Stimulated activated CD8-positive, alpha-beta memory T cell treated with anti-CD3 and anti-CD28 coated beads, Interleukin-4, amount 100 ng/mL, for 1 hour (primary cell): ENCODE measurements at places on chromosomes 3 and 15.

DNA sequence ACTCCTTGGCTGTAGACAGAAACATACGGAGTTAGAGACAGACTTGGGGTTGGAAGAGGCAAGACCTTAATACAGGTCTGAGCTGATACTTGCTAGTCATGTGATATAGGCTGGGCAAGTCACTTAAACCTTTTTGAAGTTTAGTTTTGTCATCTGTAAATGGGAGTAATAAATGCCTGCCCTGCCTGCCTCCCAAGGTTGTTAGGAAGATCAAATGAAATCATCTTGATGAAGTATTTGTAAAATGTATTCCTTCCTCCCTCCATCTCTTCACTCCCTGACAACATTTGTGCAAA lies 2.9 kb downstream of the PXK start:
- no peak for DNase-seq

DNA sequence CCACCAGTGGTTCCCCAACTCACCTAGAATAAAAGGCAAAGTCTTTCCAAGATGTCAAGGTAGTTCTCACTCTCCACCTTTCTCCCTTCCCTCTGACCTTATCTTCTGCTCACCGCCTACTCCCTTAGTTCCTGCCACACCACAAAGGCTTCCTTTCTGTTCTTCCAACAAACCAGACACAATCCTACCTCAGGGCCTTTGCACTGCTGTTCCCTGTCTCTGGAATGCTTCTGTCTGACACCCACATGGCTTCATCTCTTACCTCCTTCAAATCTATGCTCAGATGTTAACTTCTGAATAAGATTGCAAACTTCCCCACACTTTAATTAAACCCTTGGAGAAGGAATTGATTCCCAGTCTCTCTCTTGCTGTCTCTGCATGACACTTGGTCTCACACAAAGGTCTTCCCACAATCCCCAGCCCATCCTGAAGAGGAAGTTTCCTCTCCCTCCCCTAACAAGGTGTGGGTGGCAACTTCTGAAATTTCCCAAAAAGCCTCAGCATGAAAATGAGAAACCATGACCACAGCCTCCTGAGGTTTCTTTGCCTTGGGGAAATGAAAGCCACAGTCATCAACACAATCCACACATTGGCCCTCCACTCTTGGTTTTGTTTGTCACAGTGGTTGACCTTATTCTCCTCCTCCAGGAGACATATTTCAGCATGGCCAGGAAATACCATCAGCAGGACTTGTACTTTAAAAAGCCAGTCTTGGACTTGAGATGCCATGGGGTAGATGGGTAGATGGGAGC lies 3.0 kb upstream of the RYK start:
- no peak for DNase-seq

DNA sequence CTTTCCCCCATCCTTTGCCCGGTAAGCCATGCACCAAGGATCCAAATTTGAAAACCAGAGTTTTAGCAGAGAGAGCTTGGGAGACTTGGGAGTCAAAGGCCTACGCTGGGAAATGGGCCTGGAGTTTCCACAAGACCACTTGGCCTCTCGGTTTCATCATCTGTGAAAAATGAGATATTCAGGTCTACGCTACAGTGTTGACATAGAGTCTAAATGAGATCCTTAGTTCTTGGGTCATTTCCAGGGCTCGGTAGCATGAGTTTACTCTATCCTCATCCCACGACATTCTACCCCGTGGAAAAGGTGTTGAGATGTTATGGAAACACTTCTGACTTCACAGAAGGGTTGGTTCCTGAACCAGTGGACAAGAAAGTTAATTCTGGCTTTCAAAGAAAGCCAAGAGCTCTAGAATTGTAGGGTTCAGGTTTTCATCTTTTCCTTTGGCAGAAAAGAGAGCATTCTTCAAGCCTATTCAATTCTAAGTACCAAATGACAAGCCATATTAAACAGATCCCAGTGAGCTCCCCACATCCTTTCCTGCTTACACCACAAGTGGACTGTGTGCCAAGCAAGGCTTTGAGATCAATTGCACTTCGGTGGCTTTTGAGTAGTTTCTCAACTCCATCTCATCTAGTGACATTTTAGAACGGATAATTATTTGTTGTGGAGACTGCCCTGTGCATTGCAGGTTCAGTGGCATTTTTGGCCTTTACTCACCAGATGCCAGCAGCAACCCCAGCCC lies 219.7 kb downstream of the SLCO3A1 start:
- DNase-seq: no peak

GRCh38 chr15:74221399-74222239 lies 14.5 kb upstream of the CCDC33 start:
- no peak for DNase-seq

- DNase-seq: no peak
These were observed 435.9 kb downstream of the NR2F2 start for GRCh38 chr15:96766366-96766765.

- DNase-seq: no peak
These were observed at the start of gene PAK6 for GRCh38 chr15:40238532-40239403. Gene PAK6, plus strand, starts transcription at chr15:40239063. Its CDS starts 25,723 bp downstream, at chr15:40264786.

DNA sequence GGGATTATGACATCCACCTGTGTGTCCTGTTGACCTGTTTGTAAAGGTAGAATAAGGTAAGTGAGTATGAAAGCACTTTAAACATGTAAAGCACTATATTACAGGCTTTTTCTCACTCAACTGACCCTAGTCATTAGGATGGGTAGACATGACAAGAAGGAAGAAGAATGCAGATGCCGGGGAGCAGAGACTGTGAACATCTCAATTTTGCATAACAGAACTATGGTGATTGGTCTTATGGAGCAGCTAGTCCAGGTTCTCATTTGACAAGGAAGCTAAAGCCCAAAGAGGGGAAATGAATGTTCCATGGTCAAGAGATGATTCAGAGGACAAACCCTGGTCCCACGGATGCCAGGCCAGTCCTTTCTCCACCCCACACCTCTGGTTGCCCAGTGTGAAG lies 200.1 kb upstream of the BCL6 start:
- no peak for DNase-seq
